ENCODE measurements at places on chromosomes 5 and 9.
A peak's percentile ranks its signal among the peaks of the same experiment; 100 is the strongest.

DNA sequence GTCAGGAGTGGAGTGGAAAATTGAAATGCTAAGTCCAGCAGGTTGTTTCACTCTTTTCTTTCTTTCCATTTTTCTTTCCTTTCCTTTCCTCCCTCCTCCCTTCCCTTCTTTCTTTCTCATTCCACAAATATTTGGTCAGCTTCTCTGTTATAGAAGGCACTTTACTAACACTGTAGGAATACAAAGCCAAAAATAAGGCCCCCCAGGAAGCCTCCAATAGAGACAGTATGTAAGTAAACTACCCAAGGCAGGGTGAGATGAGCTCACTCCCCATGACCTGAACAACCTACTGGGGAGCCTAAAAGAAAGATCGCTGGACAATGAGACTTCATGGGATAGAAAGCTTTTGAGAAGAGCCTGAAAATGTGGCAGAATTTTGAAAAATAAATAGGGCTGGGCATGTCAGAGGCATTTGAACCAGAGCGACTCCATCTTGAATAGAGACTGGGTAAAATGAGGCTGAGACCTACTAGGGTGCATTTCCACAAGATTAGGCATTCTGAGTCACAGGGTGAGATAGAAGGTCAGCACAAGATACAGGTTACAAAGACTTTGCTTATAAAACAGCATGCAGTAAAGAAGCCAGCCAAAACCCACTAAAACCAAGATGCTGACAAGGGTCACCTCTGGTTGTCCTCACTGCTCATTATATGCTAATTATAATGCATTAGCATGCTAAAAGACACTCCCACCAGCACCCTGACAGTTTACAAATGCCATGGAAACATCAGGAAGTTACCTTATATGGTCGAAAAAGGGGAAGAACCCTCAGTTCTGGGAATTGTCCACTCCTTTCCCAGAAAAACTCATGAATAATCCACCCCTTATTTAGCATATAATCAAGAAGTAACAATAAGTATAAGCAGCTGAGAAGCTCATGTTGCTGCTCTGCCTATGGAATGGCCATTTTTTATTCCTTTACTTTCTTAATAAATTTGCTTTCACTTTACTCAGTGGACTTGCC, 158.9 kb upstream of the EGFLAM start:
- no peak for DNase-seq

DNA sequence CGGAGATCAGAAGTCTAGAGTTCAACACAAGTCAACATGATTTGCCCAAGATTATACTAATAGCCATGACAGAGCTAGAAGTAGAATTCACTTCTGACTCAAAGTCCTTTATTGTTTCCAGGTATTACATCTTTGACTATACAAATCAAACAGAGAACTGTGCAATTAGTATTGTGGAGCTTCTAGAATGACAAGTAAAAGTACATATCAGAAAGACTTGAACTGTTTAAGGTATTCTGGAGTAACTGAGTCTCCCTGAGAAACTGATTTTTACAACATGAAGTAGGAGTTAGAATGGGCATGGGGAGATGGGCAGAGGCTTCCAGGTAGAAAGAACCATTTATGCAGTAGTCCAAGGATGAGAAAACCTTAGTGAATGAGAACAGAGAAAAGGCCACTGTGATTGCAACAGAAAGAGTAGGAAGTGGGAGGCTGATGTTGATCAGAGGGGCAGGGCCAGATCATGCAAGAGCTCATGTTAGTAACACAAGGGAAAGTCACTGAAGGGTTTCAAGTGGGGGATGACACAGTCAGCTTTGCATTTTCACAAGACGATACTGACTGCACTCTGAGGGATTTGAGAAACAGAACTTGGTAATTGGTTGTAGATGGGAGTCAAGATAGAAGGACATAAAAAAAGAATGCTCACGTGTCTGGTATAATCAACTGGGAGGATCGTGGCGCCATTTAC, 280.7 kb downstream of the RFX3 start:
- DNase-seq: no peak

DNA sequence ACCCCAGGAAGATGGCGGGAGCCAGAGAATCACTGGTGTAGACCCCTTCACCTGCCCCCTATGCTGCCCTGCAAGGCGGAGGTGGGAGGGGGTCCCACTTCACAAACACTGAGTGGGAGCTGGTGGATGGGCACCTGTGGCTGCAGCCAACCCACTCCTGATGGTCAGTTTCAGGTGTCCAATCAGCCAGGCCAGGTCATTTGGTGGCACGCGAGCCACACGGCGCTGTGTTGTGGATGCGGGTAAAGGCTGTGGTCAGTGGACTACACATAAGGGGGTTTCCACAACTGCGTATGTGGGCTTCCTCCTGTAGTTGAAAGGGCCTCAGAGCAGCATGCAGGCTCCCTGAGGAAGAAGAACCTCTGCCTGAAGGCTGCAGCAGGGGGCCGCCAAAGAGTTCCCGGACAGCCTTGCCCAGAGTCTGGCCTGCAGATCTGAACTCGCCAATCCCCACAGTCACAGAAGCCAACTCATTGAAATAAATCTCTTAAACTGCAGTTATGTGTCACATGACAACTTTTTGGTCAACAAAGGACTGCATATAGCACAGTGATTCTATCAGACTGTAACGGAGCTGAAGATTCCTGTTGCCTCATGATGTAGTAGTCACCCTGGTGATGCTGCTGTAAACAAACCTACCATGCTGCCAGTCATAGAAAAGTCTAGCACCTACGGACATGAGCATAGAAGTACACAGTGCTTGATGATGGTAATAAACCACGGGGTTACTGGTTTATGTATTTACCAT, 284.7 kb upstream of the IRX2 start:
- no peak for DNase-seq

DNA sequence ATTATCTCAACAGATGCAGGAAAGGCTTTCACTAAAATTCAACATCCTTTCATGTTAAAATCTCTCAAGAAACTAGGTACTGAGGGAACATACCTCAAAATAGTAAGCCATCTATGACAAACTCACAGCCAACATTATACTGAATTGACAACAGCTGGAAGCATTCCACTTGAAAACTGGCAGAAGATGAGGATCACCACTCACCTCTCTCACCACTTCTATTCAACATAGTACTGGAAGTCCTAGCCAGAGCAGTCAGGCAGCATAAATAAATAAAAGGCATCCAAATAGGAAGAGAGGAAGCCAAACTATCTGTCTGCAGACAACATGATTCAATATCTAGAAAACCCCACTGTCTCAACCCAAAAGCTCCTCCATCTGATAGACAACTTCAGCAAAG, 203.6 kb upstream of the GRAMD2B start:
- no peak for DNase-seq

- peak; percentile 86 for DNase-seq
Observed at GRCh38 chr9:2241836-2242741, 226.9 kb downstream of the SMARCA2 start.
